Memory B cell (primary cell): ENCODE measurements at places on chromosomes 16 and 17.
A peak's percentile ranks its signal among the peaks of the same experiment; 100 is the strongest.

DNA sequence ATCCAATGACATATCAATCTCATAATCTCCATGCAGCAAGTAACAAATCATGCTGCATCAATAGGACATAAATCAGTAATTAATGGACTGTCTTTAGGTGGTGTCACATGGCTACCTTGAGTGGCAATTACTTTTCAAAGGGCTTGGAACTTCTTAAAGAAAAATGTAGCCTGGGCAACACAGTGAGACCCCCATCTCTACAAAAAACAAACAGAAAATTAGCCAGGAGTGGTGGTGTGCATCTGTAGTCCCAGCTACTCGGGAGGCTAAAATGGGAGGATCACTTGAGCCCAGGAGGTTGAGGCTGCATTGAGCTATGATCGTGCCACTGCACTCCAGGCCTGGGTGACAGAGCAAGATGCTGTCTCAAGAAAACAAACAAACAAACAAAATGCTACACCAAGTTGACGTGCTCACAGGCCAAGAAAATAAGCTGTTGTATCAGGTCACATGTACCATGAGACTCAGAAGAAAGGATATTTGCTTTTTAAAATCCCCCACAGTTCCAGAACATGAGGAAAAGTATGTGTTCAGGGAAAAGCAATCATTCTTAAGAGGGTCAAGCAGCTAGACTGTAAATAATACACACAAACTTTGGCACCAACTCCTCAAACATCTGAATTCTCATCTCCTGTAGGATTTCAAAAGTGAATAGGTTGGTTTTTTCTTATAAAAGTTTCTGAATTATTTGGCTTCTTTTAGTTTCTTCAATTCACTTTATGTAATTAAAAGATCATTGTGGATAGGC, 23.8 kb upstream of the ERN1 start:
- no peak for DNase-seq

GRCh38 chr16:13348416-13348815, 447.0 kb downstream of the SHISA9 start:
- no peak for DNase-seq

DNA sequence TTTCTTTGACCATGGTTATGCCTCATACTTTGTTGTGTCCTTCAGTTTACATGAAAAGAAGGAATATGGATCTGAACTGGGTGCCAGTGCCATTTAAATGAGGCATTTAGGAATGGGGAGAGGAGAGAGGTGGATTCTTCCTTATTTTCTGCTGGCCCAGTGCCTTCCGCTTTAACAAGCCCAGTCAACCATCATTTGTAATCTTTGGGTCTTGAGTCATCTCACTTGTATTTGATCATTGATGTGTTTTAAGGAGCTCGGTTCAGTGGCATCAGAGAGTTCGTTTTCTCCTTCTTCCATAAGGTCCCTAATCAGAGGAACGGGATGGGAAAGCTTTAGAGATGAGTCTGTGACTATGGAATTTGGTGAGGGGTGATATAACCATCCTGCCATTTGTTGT, 334.9 kb downstream of the WWOX start:
- DNase-seq, result no peak

- DNase-seq, result no peak
Measured at GRCh38 chr16:87266846-87267245, 50.3 kb downstream of the C16orf95 start.

- DNase-seq, result no peak
Measured at GRCh38 chr17:14747603-14747950, 446.7 kb downstream of the HS3ST3B1 start.

GRCh38 chr17:9004132-9004960, 17.0 kb upstream of the NTN1 start:
- no peak for DNase-seq

DNA sequence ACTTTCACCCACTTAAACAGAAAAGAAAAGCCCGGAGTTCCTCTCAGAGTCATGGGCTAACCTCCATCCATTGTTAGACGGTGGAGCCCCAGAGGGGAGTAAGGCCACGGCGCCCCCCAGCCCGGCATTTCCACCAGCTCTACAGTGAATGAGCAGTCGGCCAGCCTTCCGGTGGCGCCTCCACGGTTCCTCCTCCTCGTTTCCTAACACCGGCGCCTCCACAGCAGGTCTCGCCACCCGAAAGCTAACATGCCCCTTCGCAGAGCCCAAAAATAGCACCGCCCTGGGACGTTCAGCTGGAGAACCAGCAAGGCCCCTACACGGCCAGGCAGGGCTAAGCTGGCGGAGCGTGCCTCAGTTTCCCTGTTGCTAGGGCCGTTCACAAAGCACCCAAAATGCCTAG, 858 bp downstream of the MMD start:
- DNase-seq, result peak; percentile 17

DNA sequence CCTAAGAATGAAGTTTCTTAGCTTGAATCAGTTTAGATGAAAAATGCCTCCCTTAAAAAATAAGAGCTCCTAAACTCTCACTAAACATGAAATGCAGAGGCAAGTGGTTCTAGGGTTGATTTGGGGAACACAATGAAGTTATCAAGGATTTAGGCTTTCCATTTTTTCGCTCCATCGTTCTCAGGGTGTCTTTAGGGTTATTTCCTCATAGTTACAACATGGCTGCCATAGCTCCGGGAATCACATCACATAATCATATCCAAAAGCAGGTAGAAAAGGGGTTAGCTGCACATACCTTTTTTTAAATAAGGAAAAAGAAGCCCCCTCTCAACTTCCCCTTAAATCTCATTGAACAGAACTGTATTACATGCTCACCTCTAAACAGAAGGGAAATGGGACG, 21.4 kb downstream of the ZP2 start:
- no peak for DNase-seq

GRCh38 chr17:13749891-13750235, 148.1 kb upstream of the HS3ST3A1 start:
- no peak for DNase-seq

- DNase-seq, result no peak
Measured at GRCh38 chr17:81466564-81467472, 45.8 kb downstream of the ACTG1 start.

DNA sequence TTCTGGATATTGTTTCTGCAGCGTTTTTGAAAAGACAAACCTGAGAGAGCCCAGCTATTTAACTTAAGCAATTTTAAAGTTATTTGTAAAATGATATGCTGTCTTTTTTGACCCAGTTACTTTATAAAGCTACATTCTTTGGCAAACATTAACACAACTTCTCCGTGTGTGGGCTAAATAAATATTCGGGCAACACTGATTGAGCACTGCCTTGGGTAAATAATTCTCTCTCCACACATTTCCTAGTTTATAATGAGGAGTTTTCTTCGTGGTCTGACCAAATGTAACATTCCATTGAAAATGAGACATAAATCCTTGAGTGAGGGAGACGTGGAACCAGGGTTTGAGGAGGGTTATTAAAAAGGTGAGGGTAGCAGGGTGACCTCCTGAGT, 142.8 kb downstream of the WWOX start:
- DNase-seq, result no peak

GRCh38 chr16:16982614-16983013, 488.1 kb downstream of the XYLT1 start:
- DNase-seq, result no peak

- DNase-seq, result no peak
Measured at GRCh38 chr17:59139939-59140338, 15.0 kb downstream of the SKA2 start.

DNA sequence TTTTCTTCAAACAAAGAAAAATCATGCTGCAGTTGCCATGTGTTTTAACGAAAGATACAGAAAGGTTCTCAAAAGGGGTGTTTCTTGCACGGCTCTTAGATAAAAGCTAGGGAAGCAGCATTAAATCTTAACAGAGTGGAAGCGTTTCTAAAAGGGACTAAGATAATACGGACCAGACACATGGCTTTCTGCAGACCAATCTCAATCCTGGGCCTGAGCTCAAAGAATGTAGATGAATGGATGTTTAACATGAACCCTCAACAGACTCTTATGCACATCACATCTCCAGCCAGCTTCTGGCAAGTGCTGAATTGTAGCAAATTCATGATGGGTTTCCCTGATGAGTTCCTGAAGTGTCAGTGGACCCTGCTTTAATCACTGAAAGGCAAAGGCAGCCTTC, 80.2 kb upstream of the COX10 start:
- DNase-seq, result no peak

- DNase-seq, result peak; percentile 55
Measured at GRCh38 chr16:48117217-48118105, 38.3 kb downstream of the ABCC12 start.
